ENCODE measurements at places on chromosomes 5 and 9. TPM values are rescaled to one million over a fixed set of nuclear protein-coding genes. Genes with fewer than 3 reads are reported as not detected.

Gene CCL27
- total RNA-seq = not detected

Gene SLC4A9
- not detected for total RNA-seq

Gene FOXI1
- not detected for total RNA-seq

Gene JAKMIP2
- 0.14 TPM for total RNA-seq

Gene SLC45A2
- not detected for total RNA-seq

Measured in airway epithelial cell (primary cell).